Endodermal cell (in vitro differentiated cells): ENCODE measurements at places on chromosomes 1 and 21.

GRCh38 chr1:7954683-7955082, 6.8 kb upstream of the PARK7 start:
- DNase-seq: no peak

DNA sequence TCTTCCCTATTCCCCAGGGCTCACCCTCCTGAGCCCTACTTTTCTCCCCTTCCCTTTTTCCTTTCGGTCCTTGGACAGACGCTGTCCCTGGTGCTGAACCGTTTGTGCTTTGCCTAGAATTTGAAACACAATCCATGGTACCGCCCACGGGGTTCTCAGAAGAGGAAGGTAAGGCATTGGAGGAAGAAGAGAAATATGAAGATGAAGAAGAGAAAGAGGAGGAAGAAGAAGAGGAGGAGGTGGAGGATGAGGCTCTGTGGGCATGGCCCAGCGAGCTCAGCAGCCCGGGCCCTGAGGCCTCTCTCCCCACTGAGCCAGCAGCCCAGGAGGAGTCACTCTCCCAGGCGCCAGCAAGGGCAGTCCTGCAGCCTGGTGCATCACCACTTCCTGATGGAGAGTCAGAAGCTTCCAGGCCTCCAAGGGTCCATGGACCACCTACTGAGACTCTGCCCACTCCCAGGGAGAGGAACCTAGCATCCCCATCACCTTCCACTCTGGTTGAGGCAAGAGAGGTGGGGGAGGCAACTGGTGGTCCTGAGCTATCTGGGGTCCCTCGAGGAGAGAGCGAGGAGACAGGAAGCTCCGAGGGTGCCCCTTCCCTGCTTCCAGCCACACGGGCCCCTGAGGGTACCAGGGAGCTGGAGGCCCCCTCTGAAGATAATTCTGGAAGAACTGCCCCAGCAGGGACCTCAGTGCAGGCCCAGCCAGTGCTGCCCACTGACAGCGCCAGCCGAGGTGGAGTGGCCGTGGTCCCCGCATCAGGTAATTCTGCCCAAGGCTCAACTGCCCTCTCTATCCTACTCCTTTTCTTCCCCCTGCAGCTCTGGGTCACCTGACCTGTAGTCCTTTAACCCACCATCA, 10.4 kb downstream of the BCAN start:
- DNase-seq: peak; percentile 92

DNA sequence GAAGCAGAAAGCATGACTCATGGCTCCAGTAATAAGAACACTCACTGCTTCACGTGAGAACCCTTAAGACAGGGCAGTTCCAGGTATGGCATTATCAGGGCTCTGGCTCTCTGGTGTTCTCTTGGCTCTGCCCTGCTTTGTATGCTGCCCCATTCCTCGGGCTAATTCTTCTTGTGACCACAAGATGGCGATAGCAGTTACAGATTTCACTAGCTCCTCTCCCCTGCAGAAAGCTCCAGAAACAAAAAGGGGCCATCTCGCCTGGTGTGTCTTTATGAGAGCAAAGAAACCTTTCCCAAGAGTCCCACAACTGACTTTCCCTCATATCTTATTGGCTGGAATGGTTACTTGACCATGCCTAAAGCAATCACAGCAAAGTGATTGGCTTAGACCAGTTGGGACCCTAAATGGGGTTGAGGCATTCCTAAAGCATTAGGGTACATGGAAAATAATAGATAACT, 60.1 kb downstream of the F3 start:
- peak; percentile 82 for DNase-seq

- DNase-seq: peak; percentile 61
These were observed 2.2 kb upstream of the LAPTM5 start for GRCh38 chr1:30759718-30760281.

- DNase-seq: no peak
These were observed 41.1 kb upstream of the DUSP10 start for GRCh38 chr1:221782970-221783369.

- DNase-seq: no peak
These were observed 15.5 kb downstream of the CD101 start for GRCh38 chr1:117017062-117017461.

GRCh38 chr21:42220138-42220701, 1.3 kb downstream of the ABCG1 start:
- peak; percentile 84 for DNase-seq

GRCh38 chr1:3629561-3630160, 4.8 kb downstream of the TPRG1L start:
- no peak for DNase-seq

GRCh38 chr21:26499495-26499894, 73.6 kb downstream of the CYYR1 start:
- no peak for DNase-seq

DNA sequence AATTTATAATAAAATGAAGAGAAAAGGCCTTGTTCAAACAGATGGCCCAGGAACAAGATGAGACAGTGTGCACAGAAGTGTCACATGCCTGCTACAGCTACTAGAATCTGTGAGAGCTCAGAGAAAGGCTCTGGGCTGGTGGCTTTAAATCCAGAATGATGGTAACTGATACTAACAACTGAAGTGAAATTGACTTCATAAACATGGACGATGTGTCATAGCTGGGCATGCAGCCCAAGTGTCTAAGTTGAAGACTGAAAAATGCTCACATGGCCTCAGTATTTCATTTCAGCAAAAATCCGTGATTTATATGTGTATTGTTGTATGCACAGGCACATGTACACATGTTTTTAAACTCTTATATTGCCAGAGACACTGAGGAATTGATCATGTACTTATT, 208.3 kb upstream of the RUNX1 start:
- DNase-seq: no peak

GRCh38 chr1:2433936-2434655, 21.7 kb upstream of the PEX10 start:
- no peak for DNase-seq

DNA sequence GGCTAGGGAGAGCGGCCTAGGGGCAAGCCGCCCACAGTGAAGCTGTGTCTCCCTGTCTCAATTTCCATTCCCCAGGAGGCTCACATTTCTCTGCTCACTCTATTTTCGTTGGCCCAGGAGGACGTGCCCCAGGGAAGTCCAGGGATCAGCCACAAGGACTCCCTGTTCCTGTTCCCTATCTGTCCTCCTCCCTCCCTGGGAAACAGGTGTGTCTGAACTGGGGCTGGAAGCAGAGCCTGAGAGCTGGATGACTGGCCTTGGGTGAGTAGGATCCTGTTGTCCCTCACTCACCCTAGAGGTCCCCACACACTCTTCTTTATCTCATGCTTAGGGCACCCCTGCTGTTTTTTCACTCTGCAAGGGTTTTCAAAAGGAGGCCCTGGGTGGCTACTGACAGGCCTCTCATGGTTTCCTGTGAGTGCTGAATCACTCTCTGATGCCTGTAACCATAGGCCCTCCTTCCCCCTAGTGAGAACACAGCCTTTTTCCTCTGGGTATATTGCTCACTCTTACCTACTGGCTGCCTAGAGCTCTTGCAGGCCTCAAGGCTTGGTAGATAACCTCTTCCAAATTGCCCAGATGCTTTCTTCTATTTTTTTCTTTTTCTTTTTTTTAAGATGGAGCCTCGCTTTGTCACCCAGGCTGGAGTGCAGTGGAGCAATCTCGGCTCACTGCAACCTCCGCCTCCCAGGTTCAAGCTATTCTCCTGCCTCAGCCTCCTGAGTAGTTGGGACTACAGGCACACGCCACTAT, 3.3 kb upstream of the UTP11 start:
- DNase-seq: peak; percentile 86

GRCh38 chr1:175481126-175482070, 262.0 kb downstream of the TNR start:
- DNase-seq: no peak

GRCh38 chr1:167258858-167259257, 38.2 kb downstream of the POU2F1 start:
- DNase-seq: no peak

DNA sequence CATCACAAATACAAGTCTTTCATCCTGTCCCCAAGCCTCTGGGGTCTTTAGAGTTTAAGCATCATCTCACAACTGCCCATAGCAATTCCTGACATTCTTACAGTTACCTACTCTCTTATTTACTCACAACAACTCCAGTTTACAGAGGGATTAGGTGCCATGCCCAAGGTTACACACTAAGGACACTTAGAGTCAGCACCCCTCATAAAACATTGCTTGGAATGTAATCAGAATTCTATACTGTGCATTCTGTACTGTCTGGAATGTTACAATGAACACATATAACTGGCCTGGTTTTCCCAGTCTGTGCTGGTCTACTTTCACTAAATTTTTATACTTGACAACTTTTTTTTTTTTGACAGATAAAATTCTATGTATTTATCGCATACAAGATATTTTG, 14.5 kb upstream of the RBM15 start:
- no peak for DNase-seq

GRCh38 chr1:1540090-1540817, at the start of gene TMEM240:
Gene TMEM240 (minus strand): TSS chr1:1540624. CDS start chr1:1540346, 278 bp downstream.
- peak; percentile 94 for DNase-seq

DNA sequence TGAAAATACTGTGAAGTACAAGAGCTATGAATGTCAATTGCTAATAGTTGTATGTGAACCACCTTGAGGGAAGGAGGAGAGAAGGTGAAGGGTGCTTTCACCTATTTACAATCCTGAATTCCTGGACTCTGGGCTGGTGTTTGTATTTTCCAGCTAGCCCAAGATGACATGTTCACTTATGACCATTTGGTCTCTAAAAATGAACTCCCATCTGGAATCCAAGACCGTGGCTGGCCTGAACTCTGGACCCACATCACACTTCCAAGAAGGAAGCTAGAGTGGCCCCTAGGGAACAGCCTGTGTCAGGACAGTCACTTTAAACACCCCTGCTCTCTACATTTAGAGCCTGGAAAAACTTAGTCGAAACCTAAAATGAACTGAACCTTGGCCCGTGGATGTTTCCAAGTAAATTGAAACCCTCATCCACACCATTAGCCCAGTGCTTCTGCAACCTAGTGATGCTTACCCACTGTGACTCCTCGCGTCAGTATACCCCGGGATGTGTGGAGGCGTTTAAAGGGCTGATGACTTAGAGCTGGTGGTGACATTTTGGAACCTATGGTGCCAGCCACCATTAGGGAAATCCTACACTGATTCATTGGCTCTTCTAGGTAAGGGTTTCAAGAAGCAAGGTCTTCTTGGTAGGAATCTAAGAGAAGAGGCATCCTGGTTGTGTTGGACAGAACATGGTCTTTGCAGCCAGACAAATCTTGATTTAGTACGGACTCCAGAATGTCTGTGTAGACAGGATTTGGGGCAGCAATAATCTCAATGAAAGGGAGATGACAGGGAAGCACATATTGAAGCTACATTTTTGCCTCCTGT, 171.5 kb upstream of the IRF2BP2 start:
- DNase-seq: no peak

DNA sequence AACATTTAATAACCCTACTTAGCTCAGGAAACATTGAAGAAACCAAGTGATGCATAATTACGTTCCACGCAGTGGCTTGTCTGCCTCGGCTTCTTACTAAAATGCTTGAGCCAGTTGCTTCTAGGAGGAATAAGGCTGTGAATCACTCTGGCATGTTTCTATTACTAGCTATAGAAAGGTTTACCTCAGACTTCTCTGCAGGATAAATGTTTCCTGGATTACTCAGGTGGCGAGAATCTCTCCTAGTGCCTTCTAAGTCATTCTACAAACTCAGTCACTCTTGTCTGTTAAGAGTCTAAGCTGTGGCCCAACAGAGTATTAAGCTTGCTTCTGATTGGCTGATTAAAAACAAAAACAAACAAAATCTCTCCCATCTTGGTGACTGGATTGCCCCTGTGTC, 92.0 kb upstream of the RALGPS2 start:
- DNase-seq: no peak

- DNase-seq: no peak
These were observed 5.4 kb upstream of the RPS6KA1 start for GRCh38 chr1:26524181-26524580.

DNA sequence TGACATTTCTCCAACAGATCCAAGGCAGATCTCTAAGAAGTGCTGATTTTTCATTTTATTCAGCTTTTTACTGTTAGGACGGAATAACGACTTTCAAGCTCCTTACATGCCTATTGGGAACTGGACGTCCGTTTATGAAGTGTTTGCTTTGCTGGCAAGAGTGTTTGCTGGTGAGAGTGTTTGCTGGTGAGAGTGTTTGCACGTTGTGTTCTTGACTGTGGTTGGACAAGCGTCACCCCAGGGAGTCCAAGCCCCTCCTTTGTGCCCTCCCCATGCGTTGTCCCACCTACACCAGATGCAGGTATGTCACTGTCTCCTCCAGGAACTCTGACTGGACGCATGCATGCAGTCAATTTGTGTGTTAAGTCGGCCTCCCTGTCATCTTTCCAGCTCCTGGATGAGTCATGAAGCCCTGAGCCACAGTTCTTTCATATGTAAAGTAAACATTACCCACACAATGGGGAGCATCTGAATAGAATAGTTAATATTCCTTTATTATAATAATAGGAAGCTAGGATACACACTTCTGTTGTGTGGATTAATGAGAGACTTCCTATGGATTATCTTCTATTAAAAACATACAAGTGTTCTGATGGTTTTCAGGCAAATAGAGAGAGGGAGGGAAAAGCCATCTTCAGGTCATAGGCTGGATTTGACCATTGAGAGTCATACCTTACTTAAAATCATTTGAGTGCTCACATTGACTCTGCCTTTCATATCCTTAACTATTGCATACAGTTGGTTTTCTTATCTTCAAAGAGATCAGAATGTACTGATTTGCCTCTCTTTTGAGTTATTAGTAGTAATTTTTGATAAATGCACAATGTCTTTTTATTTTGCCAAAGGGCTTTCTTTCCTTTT, 119.2 kb downstream of the GALNT2 start:
- DNase-seq: peak; percentile 85

DNA sequence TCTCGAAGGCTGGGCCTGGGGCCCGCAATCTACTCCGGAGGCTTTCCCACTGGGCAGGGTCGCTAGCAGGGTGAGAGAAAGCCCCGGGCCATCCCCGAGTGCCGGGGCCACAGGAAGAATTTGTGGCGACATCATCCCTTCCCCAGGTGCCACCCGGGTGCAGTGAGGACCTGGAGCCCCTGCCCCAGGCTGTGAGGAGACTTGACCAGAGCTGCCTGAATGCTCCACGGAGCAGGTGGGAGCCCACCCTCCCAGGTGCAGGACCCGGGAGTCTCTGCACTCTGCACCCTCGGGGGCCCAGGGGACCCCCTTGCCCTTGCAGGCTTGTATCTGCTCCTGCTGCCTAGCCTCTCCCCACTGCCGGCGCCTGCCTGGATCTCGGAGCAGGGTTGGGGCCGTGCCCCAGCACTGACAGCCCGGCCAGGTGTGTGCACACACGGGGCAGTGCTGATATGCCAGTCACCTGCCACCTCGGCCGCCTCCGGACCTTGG, 67.5 kb upstream of the RGS7 start:
- DNase-seq: no peak

DNA sequence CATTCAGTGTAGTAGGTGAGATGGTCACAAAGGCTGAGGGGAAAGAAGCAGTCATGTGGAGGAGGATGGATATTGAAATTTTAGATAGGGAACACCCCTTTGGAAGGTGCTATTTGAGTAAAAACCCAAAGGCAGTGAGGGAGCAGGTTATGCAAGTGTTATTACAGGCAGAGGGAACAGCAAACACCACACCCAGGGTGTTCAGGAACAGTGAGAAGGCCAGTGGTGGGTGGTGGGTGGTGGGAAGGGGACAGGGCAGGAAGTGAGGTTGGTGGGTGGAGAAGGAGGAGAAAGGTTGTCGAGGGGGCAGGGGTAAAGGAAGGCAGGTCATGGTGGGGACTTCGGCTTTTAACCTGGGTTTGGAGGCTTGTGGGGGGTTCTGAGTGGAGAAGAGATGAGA, 39.2 kb upstream of the SCMH1 start:
- no peak for DNase-seq

- no peak for DNase-seq
These were observed 519.7 kb upstream of the PRMT6 start for GRCh38 chr1:106536741-106537140.

- DNase-seq: no peak
These were observed 48.7 kb upstream of the PRDM2 start for GRCh38 chr1:13651279-13651678.
